ENCODE measurements at places on chromosomes 7 and 10.

DNA sequence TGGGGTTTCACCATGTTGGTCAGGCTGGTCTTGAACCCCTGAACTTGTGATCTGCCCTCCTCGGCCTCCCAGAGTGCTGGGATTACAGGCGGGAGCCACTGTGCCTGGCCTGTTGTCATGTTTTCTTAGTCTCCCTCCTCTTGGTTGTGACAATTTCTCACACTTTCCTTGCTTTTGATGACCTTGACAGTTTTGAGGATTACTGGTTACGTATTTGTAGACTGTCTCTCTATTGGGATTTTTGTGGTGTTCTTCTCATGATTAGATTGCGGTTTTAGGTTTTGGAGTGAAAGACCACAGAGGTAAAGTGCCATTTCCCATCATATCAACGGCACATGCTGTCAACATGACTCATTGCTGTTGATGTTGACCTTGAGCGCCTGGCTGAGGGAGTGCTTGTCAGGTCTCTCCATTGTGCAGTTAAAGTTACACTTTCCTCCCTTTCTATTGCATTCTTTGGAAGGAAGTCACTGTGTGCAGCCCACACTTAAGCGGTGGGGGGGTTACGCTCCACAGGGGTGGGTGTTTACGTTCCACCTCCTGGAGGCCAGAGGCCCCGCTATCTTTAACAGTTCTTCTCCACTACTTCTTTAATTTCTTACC is 10.8 kb downstream of the NEURL1 start:
- DNase-seq, result no peak

GRCh38 chr7:16504019-16504418 is 22.6 kb upstream of the LRRC72 start:
- DNase-seq, result no peak

- DNase-seq, result no peak
Measured at GRCh38 chr7:696812-697551, 29.5 kb upstream of the DNAAF5 start.

DNA sequence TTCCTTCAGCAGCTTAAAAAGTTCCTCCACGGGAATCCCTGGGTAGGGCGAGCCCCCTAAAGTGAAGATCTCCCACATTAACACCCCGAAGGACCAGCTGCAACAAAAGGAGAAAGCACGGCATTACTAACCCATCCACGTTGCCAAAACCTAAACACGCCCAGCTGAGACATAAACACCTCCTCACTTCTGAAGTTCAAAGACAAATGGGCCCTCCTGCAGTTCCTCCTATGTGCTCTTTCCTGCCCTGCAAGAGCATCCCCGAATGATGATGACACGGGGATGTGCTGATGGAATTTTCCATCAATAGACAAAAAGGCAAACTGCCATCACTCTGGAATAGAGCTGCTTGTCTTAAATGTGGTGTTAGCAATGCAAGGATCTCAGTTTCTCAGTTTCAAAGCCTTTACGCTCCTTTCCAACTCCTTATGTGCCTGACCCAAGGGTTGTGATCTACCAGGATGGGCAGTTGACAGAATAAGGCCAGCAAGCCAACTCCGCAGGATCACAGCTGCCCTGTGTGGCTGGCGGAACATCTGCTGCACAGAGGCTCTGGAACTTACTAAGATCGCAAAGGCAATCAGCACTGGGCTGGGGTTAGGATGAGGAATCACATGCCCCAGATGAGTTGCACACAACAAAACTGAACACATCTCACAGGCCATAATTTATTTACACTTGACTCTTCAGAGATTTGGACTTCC is 112.7 kb downstream of the FGFR2 start:
- DNase-seq, result peak; percentile 10

DNA sequence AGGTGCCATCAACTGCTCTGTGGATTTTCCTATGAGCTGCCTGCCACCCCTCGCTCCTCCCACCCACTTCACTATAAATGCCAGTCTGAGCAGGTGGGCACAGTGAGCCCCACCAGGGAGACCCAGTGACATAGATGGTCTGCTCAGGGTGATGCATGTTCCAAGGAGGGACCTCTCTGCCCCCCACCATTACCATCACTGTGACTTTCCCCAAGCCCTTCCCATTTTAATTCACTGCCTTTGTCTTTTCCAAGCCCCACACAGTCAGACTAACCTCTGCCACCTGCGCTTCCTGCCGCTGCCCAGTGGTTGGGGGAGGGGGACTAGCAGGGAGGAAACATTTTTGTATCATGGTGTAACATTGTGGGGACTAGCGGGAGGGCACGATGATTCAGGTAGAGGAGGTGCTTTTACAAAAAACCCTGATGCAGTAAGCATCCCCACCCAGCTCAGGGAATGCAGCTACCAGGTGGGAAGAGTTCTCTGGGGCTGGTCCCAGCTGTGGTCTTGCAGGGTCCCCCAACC is 24.6 kb downstream of the PRSS2 start:
- DNase-seq, result no peak

GRCh38 chr10:119469846-119470245 is 72.7 kb downstream of the RGS10 start:
- no peak for DNase-seq

DNA sequence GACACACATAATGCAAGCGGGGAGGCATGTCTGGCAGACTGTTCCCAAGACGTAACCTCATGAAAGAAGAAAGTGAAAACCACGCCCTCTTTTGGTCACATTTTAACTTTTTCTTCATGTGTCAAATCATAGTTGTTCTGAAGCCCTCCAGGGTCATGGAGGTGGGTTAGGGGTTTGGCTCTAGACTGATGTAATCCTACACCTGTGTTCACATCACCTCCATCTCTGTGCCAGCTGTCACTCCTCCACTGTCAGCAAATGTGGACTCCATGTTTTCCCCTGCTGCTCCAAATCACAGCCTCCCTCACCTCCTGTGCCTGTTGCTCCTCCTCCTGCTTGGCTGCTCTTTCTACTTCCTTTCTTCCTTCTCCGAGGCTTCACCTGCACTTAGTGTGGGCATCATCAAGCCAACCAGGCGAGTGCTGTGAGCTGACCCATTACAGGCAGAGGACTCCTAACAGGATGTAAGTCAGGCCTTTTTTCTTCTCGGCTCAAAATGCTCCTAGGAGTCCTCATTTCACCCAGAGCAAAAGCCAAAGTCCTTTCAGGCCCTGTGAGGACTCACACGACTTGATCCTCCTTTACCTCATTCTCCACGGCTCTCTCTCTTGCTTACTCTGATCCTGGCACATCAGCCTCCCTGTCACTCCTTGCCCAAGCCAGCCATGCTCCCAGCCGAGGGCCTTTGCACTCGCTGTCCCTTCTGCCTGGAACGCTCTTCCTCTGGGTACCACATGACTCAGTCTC is 66.4 kb upstream of the IFRD1 start:
- DNase-seq, result no peak

GRCh38 chr7:115008465-115009114 is 86.7 kb downstream of the MDFIC start:
- no peak for DNase-seq

DNA sequence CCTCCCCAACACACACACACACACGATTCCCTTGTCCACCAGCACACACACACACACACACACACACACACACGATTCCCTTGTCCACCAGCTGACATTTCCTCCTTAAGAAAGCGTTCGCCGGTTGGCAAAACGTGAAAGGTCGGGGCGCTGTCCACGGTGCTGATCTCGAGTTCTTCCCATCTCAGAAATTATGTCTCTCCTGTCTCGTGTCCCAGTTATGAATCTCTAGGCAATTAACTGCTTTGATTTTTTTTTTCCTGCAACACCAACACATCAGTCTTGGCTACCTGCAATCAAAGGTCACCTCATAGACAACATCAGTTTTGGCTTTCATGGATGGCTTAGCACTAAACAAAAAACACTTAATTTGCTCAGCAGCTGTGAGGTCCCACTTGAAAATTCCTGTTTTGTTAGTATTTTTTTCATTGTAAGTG is 1.9 kb downstream of the INA start:
- DNase-seq, result no peak

DNA sequence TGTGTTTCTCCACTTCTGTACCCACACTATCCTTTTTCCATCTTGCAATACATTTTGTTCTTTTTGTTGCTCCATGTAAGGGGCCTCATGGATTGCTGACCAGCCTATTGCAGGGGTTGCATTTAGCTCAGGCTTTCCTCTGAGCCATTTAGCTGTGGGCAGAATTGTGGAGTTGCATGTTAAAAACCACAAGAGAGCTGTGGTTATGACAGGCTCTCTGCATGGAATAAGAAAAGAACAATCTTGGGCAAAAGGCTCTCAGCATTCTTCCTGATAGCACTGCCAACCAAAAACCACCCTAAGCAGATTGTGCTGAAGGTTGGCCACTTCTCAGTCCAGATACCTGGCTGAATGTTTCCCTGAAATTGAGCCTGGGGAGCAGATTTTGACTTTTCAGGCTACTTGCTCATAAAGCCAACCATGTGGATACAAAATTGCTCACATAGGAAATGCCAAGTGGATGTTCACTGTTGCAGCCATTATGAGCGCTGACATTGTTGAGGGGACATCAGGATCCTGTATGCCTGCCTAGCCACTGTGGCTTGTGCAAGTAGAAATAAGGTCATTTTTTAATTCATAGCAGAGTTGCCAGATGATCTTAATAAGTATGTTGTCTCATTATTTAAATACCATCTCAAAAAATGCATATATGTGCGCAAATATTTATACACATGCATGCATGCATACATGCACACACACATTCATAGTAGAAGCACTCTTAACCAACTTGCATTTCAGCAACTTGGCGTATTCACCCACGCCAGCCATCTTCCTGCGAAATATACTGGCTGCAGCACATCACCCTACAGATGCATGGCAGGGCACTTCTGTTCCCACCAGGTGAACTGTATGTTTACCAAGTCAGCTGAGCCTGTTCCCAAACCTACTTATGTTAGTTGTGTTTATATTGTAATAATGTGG is 695.4 kb downstream of the LRMDA start:
- DNase-seq, result no peak

GRCh38 chr10:81135851-81136250 is 598.1 kb downstream of the SH2D4B start:
- no peak for DNase-seq

DNA sequence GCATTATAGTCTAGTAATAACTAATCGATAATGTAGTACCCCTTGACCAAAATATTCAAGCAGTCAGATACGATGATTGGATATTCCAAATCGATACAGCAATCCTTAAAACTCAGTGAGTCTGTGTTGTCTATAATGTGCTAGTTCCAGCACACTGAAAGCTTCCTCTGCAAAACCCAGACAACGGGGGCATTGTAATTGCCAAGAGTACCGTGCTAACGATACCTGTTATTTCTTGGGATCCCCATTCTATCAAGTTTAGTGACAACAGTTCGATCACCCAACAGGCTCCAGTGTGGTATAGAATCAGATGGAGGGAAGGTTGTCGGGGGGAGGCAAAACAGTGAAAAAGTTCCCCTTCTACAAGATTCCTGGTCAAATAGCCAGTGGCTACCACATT is 865 bp downstream of the ZNF438 start:
- DNase-seq, result no peak

DNA sequence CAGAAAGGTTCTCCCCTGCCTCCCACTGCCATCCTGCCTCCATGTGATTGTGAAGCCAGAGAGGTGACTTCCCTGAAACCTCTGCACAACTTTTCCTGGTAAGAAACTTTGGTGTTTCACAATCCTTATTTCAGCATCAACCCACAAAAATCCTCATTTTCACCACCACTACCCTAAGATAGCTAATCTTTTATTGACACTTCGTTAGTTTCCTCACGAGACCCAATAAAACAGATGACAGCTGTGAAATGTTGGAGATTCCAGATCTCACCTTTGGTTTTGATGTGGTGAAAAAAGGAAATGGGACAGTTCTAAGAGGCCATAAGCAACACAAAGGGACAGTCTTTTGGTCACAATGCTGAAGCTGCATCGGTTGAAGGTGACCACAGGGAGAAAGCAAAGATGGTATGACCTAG is 59.9 kb upstream of the TM9SF3 start:
- DNase-seq, result no peak

DNA sequence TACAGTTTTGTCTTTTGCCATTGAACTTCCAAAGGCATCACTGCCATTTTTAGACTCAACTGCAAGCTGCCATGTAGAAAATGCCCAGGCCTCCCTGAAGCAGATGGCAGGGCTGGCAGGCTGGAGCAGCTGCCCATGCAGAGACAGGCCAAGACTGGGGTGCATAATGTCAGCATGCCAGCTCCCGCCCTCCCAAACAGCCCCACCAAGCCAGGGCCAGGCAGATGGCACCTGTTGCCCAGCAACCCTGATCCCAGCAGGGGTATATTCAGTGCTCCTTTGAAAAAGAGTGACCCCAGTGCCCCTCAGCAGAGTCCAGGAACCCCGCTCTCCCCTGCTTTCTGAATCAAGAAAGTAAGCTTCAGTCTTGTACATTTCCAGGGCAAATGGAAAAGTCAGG is 32.6 kb downstream of the VSTM4 start:
- peak; percentile 58 for DNase-seq

DNA sequence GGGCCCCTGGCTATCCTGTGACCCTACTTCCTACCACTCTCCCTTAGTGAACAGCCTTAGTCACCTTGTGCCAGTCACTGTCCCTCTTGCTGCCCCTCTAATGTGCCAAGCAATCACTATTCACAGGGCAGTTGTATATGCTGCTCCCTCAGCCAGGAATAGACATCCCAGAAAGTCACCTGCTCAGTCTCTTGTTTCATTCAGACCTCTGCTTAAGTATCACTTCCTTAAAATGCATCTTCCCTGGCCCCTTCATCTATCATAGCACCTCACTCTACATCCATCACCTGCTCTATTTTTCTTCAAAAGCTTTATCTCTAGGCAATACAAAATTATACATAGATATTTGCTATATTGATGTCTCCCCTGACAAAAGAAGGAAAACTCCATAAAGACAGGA is 328.4 kb upstream of the NFE2L3 start:
- DNase-seq, result no peak

DNA sequence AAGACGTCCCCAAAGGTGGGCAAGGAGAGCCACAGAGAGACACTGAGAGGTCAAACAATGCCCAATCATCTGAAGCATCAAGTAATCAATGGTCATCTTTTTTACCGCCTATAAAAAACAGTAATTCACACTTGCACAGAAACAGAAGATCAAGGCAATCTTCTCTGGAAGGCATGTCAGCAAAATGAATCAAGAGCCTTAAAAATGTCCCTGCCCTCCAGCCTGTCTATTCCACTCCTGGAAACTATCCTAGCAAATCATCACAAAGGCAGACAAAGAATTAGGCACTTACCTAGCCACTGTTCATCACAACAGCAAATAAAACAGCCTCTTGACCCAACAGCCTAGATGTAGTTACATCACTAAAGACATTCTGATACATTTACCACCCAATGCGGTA is 48.9 kb downstream of the FAM53B start:
- no peak for DNase-seq

DNA sequence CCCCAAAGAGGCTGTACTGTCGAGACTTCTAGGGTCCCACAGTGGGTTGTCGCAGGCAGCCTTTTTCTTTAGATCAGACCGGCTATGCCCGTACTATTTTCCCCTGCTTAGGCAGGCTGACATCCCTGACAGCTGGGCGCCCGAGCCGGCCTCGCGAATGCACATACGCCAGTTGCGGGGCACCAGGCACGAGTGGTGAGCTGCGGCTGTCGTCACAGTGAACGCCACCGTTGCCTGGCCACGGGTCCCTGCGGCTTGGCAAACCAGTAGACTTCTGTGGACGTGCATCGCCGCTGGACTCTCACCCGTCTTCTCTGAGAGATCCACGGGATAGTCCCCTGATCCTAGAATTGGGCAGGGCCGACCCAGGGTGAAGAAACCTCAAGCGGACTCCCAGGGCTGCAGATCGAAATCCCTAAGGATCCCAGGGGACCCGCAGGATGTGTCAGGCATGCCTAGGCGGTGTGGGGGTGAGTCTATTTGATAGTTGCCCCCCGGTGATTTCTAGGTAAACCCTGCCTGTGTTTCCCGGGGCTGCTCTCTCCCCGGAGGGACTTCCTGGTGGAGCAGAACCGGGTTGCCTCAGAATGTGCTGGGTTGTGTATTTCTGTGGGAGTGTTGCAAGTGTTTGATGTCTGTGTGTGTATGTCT is 33.0 kb upstream of the ZNF273 start:
- no peak for DNase-seq

Measured in hypothalamus (tissue), 51 donors.